Esophagus squamous epithelium (tissue), 5 donors: ENCODE measurements at places on chromosomes 16 and 17.

GRCh38 chr16:64346080-64346479 is 775.8 kb downstream of the CDH11 start:
- DNase-seq = no peak
- H3K4me3 ChIP-seq = no peak overlapping the region
- no peak overlapping the region for H3K27ac ChIP-seq
- H3K36me3 ChIP-seq = no peaks in the 10 kb centered on the region
- H3K27me3 ChIP-seq = no peaks in the 10 kb centered on the region

- H3K4me3 ChIP-seq = no peak overlapping the region
- no peaks in the 10 kb centered on the region for H3K27me3 ChIP-seq
- no peak overlapping the region for H3K27ac ChIP-seq
- DNase-seq = no peak
Measured at GRCh38 chr17:13920413-13920812, 148.9 kb upstream of the COX10 start.

DNA sequence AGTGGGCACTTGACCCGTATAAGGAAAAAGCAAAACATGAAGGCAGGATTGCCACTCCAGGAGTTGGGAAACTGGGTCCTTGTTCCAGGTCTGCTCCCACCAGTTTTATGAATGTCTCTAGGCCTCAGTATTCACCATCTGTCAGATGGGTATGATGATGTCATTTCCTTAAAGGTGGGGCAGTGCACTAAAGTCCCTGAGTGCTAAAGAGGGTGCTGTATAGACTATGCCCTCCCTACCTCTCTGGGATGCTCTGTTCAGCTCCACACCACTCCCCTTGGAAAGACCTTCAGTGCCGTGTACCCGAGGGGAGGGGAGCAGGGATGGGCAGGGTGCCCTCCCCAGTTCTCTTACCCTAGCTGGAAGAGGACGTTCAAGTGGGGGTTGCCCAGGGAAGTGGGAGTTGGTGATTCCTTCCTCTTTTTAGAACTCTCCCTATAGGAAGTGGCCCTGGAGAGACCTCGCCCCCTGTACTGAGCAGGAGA is 2.2 kb downstream of the LASP1 start:
- no peak for DNase-seq
- no peaks in the 10 kb centered on the region for H3K27me3 ChIP-seq
- H3K4me1 ChIP-seq = peaks cover 58% of the 10 kb centered on the region
- peak overlapping the region; percentile 84 for H3K4me3 ChIP-seq
- no peaks in the 10 kb centered on the region for H3K36me3 ChIP-seq
- H3K27ac ChIP-seq = peak overlapping the region; percentile 97

- H3K4me1 ChIP-seq = no peaks in the 10 kb centered on the region
- H3K27ac ChIP-seq = no peak overlapping the region
- H3K4me3 ChIP-seq = no peak overlapping the region
- DNase-seq = no peak
- H3K27me3 ChIP-seq = no peaks in the 10 kb centered on the region
- H3K36me3 ChIP-seq = no peaks in the 10 kb centered on the region
Measured at GRCh38 chr16:77306075-77306474, 106.9 kb downstream of the SYCE1L start.

DNA sequence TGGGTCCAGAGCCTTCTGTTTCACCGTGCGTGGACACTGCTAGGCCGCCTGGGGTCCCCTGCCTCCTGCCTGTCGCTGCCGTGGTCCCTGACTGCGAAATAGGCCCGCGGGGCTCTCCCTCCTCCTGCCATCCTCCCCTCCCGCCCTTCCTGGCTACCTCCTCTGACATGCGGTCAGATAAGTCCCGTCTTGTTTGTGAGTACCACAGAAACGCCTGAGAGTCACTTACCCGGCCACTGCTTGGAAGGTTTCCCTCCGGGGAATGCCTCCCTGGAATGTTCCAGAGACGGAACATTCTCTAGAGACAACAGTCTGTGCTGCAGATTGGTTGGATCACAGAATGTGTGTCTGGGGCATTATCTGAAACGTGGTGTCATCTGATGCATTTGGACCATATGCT is 22.7 kb downstream of the CIBAR2 start:
- H3K27me3 ChIP-seq = no peaks in the 10 kb centered on the region
- H3K4me1 ChIP-seq = peaks cover 7% of the 10 kb centered on the region
- H3K4me3 ChIP-seq = no peak overlapping the region
- H3K36me3 ChIP-seq = no peaks in the 10 kb centered on the region
- peak overlapping the region; percentile 34 for H3K27ac ChIP-seq

- no peak overlapping the region for H3K27ac ChIP-seq
- H3K4me3 ChIP-seq = no peak overlapping the region
- no peak for DNase-seq
- peaks cover 59% of the 10 kb centered on the region for H3K27me3 ChIP-seq
- no peaks in the 10 kb centered on the region for H3K36me3 ChIP-seq
Measured at GRCh38 chr16:87047221-87048037, 269.8 kb downstream of the C16orf95 start.

- no peaks in the 10 kb centered on the region for H3K4me1 ChIP-seq
- no peaks in the 10 kb centered on the region for H3K36me3 ChIP-seq
- no peak for DNase-seq
- no peak overlapping the region for H3K27ac ChIP-seq
- no peak overlapping the region for H3K4me3 ChIP-seq
- no peaks in the 10 kb centered on the region for H3K27me3 ChIP-seq
Measured at GRCh38 chr16:5062790-5063765, 2.7 kb downstream of the C16orf89 start.

DNA sequence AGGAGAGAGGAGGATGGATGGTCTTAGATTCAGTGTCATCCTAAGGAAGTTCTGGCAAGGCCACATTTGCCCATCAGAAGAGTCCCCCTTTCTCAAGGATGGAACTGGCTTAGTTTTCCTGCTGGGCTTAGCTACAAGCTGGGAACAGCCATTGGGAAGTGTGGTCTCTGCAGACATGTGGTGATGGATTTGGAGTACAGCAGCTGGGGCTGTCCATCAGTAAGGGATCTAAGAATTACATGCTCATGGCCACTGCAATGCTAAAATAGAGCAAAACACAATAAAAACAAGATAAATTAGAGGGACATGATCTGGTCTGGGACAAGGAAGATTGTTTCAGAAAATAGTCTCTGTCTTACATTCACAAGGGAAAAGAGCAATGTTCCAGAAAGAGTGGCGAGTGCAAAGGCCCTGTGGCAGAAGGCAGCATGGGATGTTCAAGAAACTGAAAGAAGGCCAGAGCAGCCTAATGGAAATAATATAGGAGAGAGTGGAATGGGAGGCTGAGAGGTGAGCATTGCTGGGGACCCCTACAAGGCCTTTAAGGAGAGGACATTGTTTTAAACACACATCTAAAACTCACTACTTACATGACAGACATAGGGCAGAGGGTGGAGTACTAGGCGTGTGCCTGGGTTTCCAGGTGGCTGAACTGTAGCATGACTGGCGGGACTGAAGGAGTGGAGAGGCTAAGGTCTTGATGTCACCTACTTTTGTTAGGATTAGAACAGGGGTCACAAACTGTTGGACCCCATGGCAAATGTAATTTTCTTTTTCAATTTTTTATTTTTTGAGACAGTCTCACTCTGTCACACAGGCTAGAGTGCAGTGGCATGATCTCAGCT is 17.0 kb upstream of the TOX3 start:
- no peak overlapping the region for H3K27ac ChIP-seq
- no peak overlapping the region for H3K4me3 ChIP-seq
- no peaks in the 10 kb centered on the region for H3K27me3 ChIP-seq
- no peak for DNase-seq
- H3K36me3 ChIP-seq = no peaks in the 10 kb centered on the region
- no peaks in the 10 kb centered on the region for H3K4me1 ChIP-seq

DNA sequence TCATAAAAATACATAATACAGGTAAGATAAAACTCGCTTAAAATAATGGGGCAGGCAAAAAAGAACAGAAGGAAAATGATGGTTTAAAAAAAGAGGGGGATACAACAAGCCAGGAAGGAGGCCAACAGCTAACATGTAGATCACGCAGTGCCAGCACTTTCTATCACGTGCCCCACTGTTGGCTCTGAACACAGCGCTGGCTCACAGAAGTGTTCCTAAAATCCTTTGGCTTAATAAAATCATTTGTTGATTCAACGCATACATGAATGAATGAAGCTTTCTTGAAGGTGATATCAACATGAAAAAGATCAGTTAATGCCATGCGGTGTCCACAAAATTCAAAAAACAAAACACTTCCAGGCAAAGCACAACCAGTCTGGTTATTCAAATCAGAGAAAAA is 8.5 kb downstream of the ITGAE start:
- no peak for DNase-seq
- no peak overlapping the region for H3K4me3 ChIP-seq
- no peaks in the 10 kb centered on the region for H3K36me3 ChIP-seq
- no peaks in the 10 kb centered on the region for H3K4me1 ChIP-seq

DNA sequence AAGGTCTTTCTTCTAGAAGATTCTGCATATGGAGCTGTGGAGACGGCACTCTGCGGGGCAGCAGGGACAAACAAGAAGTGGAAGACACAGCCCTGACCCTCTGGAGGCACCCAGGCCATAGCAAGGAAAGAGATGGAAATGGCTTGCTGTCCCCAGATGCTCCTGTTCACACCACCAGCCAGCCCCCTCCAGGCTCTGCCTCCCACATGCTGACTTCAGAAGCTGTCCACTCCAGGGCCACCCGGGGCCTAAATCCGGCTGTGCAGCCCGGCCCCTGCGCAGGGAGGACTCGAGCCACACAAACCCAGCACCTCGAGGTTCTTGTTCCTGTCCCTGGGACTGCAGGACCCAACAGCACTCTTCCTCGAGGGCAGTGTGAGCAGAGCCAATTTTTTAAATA is 16.6 kb downstream of the RBFOX3 start:
- no peak overlapping the region for H3K27ac ChIP-seq
- no peaks in the 10 kb centered on the region for H3K36me3 ChIP-seq
- H3K4me1 ChIP-seq = no peaks in the 10 kb centered on the region

DNA sequence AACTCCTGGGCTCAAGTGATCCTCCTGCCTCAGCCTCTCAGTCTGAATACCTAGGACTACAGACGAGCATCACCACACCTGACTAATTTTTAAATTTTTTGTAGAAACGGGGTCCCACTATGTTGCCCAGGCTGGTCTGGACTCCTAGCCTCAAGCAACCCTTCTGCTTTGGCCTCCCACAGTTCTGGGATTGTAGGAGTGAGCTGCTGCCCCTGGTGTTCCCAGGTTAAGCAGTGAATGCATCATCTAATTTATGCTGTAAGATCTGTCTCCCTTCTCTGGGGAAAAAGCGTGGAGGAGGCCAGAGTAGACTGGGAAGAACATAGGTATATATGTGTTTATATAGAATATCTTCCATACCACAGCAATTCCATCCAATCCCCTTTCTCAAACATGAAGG is 6.6 kb upstream of the N4BP1 start:
- H3K27me3 ChIP-seq = no peaks in the 10 kb centered on the region
- H3K27ac ChIP-seq = no peak overlapping the region
- no peak overlapping the region for H3K4me3 ChIP-seq
- no peaks in the 10 kb centered on the region for H3K36me3 ChIP-seq
- peaks cover 9% of the 10 kb centered on the region for H3K4me1 ChIP-seq
- no peak for DNase-seq

DNA sequence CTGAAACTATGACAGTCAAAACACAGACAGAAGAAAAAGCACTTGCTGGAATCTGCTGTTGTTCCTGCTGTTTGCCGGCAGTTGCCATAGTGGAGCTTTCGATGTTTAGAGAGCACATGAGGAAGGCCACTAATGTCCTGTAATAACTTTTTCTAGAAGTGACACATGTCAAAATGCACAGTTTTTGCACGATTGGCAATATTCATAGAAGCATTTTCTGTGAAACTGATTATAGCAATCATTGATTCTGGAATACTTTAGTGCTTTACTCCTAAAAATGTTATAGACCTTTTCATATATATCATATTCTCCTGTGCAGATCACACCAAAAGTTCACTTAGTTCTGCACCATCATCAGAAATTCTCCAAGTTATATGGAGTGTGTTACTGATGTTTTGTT is 407.0 kb upstream of the SOX9 start:
- no peaks in the 10 kb centered on the region for H3K4me1 ChIP-seq
- no peaks in the 10 kb centered on the region for H3K27me3 ChIP-seq
- DNase-seq = no peak
- no peaks in the 10 kb centered on the region for H3K36me3 ChIP-seq
- no peak overlapping the region for H3K4me3 ChIP-seq

DNA sequence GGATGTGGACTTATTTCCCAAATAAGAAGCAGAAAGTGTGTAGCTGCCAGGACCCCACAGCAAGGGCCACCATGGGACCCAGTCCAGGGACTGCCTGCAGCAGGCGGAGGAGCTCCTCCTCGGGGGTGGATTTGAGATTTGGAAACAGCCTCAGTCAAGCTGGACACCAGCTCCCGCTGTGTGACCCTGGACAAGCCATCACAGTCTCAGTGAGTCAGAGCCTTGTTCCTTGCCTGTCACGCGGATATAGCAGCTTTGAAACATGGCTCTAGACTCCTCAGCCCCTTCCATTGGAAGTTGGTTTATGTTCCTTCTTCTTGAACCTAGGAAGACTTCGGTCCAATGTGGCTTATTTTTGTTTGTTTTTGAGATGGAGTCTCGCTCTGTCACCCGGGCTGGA is 12.5 kb upstream of the DPEP1 start:
- H3K36me3 ChIP-seq = no peaks in the 10 kb centered on the region
- no peak overlapping the region for H3K27ac ChIP-seq

- H3K27me3 ChIP-seq = no peaks in the 10 kb centered on the region
- no peaks in the 10 kb centered on the region for H3K36me3 ChIP-seq
- DNase-seq = no peak
Measured at GRCh38 chr16:7271486-7271885, 61.2 kb upstream of the RBFOX1 start.

DNA sequence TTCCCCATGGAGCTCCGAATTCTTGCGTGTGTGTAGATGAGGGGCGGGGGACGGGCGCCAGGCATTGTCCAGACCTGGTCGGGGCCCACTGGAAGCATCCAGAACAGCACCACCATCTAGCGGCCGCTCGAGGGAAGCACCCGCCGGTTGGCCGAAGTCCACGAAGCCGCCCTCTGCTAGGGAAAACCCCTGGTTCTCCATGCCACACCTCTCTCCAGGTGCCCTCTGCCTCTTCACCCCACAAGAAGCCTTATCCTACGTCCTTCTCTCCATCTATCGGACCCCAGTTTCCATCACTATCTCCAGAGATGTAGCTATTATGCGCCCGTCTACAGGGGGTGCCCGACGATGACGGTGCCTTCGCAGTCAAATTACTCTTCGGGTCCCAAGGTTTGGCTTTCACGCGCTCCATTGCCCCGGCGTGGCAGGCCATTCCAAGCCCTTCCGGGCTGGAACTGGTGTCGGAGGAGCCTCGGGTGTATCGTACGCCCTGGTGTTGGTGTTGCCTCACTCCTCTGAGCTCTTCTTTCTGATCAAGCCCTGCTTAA is 617 bp upstream of the SENP3 start:
- no peaks in the 10 kb centered on the region for H3K27me3 ChIP-seq
- peak overlapping the region; percentile 94 for H3K27ac ChIP-seq
- peaks cover 44% of the 10 kb centered on the region for H3K4me1 ChIP-seq
- peaks cover 7% of the 10 kb centered on the region for H3K36me3 ChIP-seq
- H3K4me3 ChIP-seq = peak overlapping the region; percentile 77

GRCh38 chr16:28491230-28491969 is 474 bp downstream of the CLN3 start:
- peak overlapping the region; percentile 86 for H3K4me3 ChIP-seq
- no peaks in the 10 kb centered on the region for H3K27me3 ChIP-seq
- H3K27ac ChIP-seq = peak overlapping the region; percentile 96
- no peak for DNase-seq
- no peaks in the 10 kb centered on the region for H3K4me1 ChIP-seq
- peaks cover 20% of the 10 kb centered on the region for H3K36me3 ChIP-seq

GRCh38 chr16:31700200-31700529 is 172.5 kb downstream of the AHSP start:
- H3K36me3 ChIP-seq = peaks cover 25% of the 10 kb centered on the region
- no peaks in the 10 kb centered on the region for H3K27me3 ChIP-seq
- H3K4me1 ChIP-seq = peaks cover 23% of the 10 kb centered on the region
- DNase-seq = no peak
